SIG-M5 (cell line): ENCODE measurements at places on chromosomes 16 and 17.

- no peak for DNase-seq
These were observed 2.0 kb downstream of the CORO7 start for GRCh38 chr16:4414187-4414917.

- no peak for DNase-seq
These were observed 106.2 kb downstream of the XYLT1 start for GRCh38 chr16:17364319-17365210.

- DNase-seq, result no peak
These were observed 259.9 kb upstream of the IRX3 start for GRCh38 chr16:54546521-54546920.

- DNase-seq, result no peak
These were observed 19.4 kb downstream of the CDRT4 start for GRCh38 chr17:15447928-15448579.

- no peak for DNase-seq
These were observed 52.5 kb upstream of the ENPP7 start for GRCh38 chr17:79678091-79678735.

DNA sequence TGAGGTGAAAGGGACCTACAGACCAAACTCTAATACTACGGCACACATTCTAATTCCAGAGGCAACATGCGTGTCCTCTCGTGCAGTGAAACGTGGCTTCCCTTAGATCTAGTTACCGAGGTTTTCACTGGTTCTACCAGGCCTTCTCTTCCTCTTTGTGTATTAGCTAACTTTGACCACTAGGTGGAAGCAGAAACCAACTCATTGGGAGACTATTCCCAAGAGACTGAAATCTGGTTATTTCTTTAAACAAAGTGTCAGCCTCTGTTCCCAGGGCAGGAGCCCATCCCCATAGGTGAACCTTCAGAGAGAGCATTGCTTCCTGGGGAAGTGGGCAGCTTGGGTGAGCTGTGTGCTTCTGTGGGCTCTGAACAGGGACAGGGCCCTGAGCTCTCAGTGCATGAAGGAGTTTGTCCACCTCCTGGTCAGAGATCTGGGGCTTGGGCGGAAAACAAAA lies 19.7 kb upstream of the RCVRN start:
- peak; percentile 38 for DNase-seq

GRCh38 chr16:78209951-78210661 lies 110.7 kb downstream of the WWOX start:
- no peak for DNase-seq

DNA sequence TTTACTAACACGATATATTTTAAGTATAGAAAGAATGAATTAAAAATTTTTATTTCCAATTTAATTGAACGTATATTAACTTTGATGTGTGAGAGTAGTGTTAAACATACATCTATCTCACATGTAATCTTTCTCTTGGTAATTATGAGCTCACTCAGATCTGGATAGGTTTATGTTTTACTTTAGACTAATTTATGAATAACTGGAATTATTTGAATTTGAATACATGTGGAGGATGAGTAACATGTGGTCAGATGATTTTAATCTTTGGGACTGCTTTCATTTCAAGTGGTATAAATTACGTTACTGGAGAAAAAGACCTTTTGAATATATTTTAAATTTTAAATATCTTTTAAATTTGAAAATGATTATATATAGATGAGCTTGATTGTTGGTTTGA lies 49.9 kb upstream of the RHBDL3 start:
- DNase-seq, result no peak

- DNase-seq, result no peak
These were observed 3.6 kb downstream of the TEX2 start for GRCh38 chr17:64259426-64259825.

GRCh38 chr17:46894024-46894423 lies 28.9 kb upstream of the GOSR2 start:
- DNase-seq, result no peak

- DNase-seq, result no peak
These were observed 399.7 kb upstream of the RBFOX1 start for GRCh38 chr16:6932871-6933385.

GRCh38 chr17:7705269-7706255 lies 560 bp downstream of the EFNB3 start:
- DNase-seq, result no peak

DNA sequence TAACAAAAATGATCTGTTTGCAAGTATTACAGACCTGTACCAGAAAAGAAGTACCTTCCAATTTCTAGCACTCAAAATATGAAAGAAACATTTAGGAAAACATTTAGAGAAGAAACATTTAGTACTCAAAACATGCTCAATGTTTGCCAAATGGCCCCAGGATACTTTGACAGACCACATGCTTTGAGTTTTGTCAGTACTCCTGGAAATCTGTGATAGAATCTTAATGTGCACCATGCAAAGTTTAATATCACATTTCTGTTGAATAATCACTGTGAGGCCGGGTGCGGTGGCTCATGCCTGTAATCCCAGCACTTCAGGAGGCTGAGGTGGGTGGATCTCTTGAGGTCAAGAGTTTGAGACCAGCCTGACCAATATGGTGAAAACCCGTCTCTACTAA lies 8.5 kb upstream of the ZC3H7A start:
- DNase-seq, result no peak

- no peak for DNase-seq
These were observed 14.4 kb downstream of the MRPS23 start for GRCh38 chr17:57835333-57835900.

GRCh38 chr16:21590287-21590686 lies 9.1 kb upstream of the METTL9 start:
- peak; percentile 63 for DNase-seq

- DNase-seq, result no peak
These were observed 74.7 kb upstream of the CDH11 start for GRCh38 chr16:65196420-65197075.

DNA sequence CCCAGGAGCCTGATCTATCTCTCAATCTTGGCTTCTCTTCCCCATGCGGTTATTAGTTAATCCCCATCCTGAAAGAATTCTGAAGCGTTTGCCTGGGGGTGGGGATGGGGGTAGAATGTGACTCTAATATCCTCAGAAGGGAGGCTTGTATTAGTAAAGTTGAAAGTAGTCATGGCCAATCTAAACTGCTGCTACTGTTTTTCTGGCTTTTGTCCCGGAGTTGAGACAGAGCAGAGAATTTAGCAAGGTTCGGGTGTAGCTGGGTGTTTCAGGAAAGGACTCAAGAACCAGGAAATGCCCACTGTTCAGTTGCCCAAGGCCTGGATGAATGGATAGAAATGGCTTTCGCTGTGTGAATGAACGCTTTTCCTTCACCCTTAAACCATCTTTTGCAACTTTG lies 17.6 kb upstream of the ITGAM start:
- no peak for DNase-seq

DNA sequence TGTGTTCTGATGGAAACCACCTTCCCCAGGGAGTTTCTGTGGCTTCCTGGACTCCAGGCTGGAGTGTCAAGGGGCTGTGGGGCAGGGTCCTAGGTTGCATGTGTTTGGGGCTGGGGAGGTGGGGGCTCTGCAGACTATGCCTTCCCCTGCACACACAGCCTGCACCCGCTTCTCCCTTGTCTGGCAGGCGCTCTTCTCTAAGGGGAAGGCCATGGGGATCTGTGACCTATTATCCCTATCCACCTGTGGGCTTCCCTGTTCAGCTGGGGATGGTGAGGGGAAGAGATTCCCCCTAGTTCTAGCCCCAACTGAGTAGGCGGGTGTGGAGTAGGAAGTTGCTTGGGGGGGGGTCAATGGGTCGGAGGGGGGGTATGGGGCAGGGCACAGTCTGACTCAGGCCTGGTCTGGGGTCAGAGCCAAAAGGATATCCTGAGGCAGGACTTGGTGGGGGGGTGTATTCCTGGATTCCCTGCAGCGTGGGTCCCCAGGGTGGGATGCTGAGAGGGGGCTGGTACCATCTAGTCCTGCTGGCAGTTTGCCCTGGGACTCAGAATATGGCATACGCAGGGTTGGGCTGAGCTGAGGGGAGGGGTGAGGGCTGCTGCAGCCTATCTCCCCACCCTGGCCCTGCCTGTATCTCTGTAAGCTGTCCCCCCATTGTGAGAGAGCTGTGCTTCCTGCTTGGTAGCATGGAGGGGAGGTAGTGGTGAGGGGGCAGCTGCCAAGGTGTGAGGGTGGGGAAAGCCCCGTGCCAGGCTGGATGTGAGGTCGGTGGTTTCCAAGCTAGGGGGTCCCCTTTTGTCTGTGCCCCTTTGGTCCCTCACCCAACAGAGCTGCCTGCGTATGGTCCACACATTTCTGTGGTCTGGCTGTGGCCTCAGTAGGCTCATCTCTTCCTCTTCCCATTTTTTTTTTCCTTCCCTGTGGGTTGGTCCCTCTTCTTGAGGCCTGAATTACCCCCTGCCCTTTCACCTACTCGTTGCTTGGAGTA lies 14.7 kb downstream of the RARA start:
- no peak for DNase-seq

GRCh38 chr17:50037321-50038107 lies 18.4 kb upstream of the ITGA3 start:
- DNase-seq, result no peak

DNA sequence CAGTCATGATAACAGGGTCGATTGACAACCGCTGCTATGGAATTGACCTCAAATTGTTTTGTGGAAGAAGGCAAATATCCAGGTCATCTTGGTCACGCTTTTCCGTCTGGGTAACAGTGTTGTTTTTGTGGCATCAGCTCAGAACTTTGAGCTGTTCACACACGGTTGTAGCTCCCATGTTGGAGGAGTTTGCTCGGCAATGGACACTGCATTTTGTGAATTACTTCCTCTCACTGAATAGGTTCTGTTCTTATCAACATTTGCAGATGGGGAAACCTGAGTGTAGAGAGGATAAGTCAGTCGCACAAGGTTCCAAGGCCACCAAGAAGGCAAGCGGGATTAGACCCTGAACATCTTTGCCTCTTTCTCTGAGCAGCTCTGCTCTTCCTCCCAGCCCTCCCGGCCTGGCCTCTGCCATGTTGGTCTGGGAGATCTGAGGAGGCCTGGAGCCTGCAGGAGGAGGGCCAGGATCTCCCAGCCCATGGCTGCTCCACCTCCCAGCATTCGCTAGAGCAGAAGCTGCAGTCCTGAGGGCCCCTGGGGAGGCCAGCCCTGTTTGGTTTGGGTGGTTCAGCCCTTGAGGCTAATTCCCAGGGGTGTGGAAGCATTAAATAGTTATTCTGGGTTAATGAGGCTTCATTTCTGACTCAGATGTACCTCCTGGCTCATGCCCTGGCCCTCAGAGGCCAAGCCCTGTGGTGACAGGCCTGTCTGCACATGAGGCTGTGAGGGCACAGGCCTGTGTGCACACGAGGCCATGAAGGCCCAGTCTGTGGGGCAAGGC lies 154.1 kb upstream of the PLCG2 start:
- no peak for DNase-seq

DNA sequence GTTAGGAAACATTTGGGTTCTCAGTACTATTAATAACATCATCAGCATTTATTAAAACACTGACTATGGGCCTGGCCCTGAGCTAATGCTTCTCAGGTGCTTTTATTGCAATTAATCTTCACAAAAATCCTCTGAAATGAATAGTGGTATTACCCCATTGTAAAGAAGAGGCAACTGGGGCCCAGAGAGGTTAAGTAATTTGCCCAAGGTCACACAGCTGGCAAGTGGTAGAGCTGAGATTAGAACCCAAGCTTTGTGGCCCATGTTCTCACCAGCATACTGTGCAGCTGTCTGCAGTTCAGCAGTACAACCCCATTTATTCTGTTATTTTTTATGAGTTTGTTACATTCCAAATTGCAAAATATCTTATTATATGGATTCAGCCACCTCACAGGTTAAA lies 82.3 kb downstream of the TBC1D16 start:
- no peak for DNase-seq

- DNase-seq, result no peak
These were observed 32.7 kb downstream of the CDK5R1 start for GRCh38 chr17:32519228-32520103.

- no peak for DNase-seq
These were observed 14.8 kb upstream of the LIMD2 start for GRCh38 chr17:63714550-63715277.

DNA sequence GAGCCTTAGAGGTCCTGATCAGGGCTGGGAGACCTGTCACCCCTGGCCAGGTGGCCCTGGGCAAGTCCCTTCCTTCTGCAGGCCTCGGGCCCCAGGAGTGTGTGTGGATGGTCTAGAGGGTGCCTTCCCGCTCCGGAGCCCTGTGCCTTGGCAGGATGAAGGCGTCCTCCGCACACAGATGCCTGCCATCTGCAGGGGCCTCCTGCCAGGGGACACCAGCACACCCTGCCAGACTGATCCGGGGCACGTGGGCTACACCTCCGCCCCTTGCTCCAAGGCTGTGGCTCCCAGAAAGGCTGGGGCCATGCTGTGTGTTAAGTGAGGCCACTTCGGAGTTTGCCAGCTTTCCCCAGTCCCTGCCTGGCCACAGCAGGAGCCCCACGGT lies 30.7 kb downstream of the NPTX1 start:
- DNase-seq, result no peak

- DNase-seq, result no peak
These were observed 578.4 kb downstream of the CDH11 start for GRCh38 chr16:64543441-64543840.

DNA sequence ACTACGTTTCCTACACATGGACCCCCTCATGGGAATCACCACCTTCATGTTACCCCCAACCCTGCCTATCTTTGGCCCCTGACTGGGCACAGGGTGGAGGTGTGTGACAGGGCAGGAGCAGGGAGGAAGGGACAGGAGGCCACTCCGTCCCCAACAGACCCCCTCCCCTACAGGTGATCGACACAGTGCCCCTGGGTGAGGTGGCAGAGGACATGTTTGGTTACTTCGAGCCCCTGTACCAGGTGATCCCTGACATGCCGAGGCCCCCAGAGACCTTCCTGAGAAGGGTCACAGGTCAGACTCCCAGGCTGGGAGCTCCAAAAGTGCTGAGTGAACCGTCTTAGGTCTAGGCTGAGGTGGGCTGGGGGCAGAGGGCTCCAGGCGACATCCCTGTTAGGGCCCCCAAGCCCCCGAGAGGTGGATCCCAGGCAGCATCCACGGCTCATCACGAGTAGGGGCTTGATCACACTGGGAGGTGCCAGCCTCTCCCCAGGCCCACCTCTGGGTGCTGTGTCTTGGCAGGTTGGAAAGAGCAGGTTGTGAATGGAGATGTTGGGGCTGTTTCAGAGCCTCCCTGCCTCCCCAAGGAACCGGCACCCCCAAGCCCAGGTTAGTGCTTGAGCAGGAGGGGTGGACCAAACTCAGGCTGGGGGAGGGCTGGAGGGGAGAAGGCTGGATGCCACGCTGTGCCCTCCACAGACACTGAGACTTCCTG lies 1.5 kb downstream of the ACBD4 start:
- DNase-seq, result no peak

GRCh38 chr17:71202449-71202848 lies 918.4 kb upstream of the SOX9 start:
- DNase-seq, result no peak

GRCh38 chr17:27296428-27296979 lies 2.6 kb downstream of the WSB1 start:
- peak; percentile 21 for DNase-seq

- no peak for DNase-seq
These were observed 126.0 kb upstream of the CDC42EP4 start for GRCh38 chr17:73437826-73438225.
